Vagina (tissue), 2 donors: ENCODE measurements at places on chromosomes 2 and 18. TPM values are rescaled to one million over a fixed set of nuclear protein-coding genes. Genes with fewer than 3 reads are reported as not detected.

GRCh38 chr2:124908411-124908810 is 883.3 kb downstream of the CNTNAP5 start:
- H3K27me3 ChIP-seq, result no peaks in the 10 kb centered on the region
- H3K4me1 ChIP-seq, result no peaks in the 10 kb centered on the region
- DNase-seq, result no peak
- H3K36me3 ChIP-seq, result no peaks in the 10 kb centered on the region

DNA sequence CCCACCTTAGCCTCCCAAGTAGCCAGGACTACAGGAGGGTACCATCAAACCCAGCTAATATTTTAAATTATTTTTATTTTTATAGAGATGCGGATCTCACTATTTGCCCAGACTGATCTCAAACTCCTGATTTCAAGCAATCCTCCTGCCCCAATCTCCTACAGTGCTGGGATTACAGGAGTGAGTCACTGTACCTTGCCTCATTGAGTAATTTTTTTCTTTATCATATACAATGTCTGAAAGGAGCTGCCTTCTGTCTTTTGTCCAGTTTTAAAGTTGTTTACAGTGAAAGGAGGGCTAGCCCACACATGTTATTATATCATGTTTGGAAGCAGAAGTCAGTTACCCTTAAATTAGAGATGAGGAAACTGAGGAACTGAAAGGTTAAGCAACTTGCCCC is 32.5 kb downstream of the PRKRA start:
- no peak overlapping the region for H3K4me3 ChIP-seq
- H3K27me3 ChIP-seq, result no peaks in the 10 kb centered on the region
- H3K4me1 ChIP-seq, result peaks cover 8% of the 10 kb centered on the region
- no peak overlapping the region for H3K27ac ChIP-seq

- DNase-seq, result no peak
- H3K27me3 ChIP-seq, result no peaks in the 10 kb centered on the region
- no peak overlapping the region for H3K4me3 ChIP-seq
- H3K27ac ChIP-seq, result no peak overlapping the region
These were observed 267.5 kb downstream of the GPD2 start for GRCh38 chr2:156703642-156704041.

DNA sequence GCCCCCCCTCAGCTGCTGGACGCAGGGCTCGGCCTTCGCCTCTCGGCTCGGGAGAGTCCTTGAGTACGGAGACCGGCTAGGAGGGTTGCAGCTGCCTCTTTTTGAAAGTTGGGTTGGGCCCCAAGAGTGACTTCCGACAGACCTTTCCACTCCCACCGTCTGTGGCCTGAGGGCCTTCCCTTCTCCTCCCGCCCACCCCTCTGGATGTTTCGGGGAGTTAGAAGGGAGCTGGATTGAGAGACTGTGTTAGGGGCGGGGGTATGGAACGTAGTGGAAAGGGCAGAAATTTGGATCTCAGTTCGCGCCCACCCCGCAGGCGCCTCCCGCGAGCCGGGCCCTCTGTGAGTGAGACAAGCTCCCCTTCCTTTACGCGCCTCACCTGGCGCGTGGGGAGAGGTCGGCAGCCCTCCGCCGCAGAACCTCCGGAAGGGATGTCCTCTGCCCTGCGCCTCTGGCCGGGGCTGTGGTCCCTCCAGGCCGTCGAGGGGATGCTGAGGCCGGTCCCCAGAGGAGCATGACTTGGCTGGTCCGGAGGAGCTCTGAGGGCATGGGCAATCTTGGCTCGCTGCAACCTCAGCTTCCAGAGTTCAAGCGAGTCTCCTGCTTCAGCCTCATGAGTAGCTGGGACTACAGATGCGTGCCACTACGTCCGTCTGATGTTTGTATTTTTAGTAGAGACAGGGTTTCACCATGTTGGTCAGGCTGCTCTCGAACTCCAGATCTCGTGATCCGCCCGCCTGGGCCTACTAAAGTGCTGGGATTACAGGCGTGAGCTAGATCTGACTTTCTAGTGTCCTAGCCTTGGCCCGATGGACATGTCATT is 15.9 kb downstream of the C2orf74 start:
- peak overlapping the region; percentile 98 for H3K4me3 ChIP-seq
- no peaks in the 10 kb centered on the region for H3K27me3 ChIP-seq
- H3K36me3 ChIP-seq, result no peaks in the 10 kb centered on the region
- peaks cover 49% of the 10 kb centered on the region for H3K4me1 ChIP-seq
- peak overlapping the region; percentile 100 for H3K27ac ChIP-seq

GRCh38 chr2:191082321-191082720 is 68.3 kb upstream of the STAT1 start:
- H3K36me3 ChIP-seq, result no peaks in the 10 kb centered on the region
- no peak overlapping the region for H3K27ac ChIP-seq
- DNase-seq, result no peak
- no peak overlapping the region for H3K4me3 ChIP-seq

DNA sequence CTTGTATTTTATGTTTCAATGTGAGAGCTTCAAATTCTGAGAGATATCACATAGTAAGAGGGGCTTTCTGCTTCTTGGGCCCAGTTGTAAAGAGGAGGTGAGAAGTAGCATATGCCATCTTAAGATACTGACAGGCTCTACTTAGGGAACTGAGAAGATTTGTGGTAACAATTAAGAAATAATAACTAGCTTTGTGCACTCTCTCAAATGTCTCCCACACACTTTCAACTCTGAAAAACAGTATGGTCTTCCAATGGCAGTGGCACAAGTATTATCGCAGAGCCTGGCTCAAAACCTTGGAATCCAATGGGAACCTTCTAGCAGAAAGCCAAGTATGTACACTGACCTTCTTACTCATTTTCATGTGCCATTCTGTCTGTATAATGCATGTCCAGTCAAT is 80.3 kb upstream of the FAM237A start:
- no peak overlapping the region for H3K27ac ChIP-seq
- H3K36me3 ChIP-seq, result no peaks in the 10 kb centered on the region
- no peak overlapping the region for H3K4me3 ChIP-seq
- no peaks in the 10 kb centered on the region for H3K4me1 ChIP-seq
- DNase-seq, result no peak

- H3K27ac ChIP-seq, result no peak overlapping the region
- no peak overlapping the region for H3K4me3 ChIP-seq
- no peaks in the 10 kb centered on the region for H3K27me3 ChIP-seq
- DNase-seq, result no peak
- no peaks in the 10 kb centered on the region for H3K4me1 ChIP-seq
These were observed 669.6 kb upstream of the VRK2 start for GRCh38 chr2:57376985-57377384.

- DNase-seq, result no peak
- H3K27me3 ChIP-seq, result no peaks in the 10 kb centered on the region
- H3K36me3 ChIP-seq, result no peaks in the 10 kb centered on the region
- no peaks in the 10 kb centered on the region for H3K4me1 ChIP-seq
These were observed 25.6 kb upstream of the RPE start for GRCh38 chr2:209976698-209977385.

GRCh38 chr18:28287146-28287545 is 110.2 kb upstream of the CDH2 start:
- no peak overlapping the region for H3K4me3 ChIP-seq
- no peaks in the 10 kb centered on the region for H3K4me1 ChIP-seq
- no peak overlapping the region for H3K27ac ChIP-seq
- H3K36me3 ChIP-seq, result no peaks in the 10 kb centered on the region
- no peaks in the 10 kb centered on the region for H3K27me3 ChIP-seq
- no peak for DNase-seq

- no peak for DNase-seq
- H3K36me3 ChIP-seq, result no peaks in the 10 kb centered on the region
- no peaks in the 10 kb centered on the region for H3K4me1 ChIP-seq
- H3K27ac ChIP-seq, result no peak overlapping the region
- H3K4me3 ChIP-seq, result no peak overlapping the region
- no peaks in the 10 kb centered on the region for H3K27me3 ChIP-seq
These were observed 876.3 kb downstream of the BCL11A start for GRCh38 chr2:59677158-59677557.

DNA sequence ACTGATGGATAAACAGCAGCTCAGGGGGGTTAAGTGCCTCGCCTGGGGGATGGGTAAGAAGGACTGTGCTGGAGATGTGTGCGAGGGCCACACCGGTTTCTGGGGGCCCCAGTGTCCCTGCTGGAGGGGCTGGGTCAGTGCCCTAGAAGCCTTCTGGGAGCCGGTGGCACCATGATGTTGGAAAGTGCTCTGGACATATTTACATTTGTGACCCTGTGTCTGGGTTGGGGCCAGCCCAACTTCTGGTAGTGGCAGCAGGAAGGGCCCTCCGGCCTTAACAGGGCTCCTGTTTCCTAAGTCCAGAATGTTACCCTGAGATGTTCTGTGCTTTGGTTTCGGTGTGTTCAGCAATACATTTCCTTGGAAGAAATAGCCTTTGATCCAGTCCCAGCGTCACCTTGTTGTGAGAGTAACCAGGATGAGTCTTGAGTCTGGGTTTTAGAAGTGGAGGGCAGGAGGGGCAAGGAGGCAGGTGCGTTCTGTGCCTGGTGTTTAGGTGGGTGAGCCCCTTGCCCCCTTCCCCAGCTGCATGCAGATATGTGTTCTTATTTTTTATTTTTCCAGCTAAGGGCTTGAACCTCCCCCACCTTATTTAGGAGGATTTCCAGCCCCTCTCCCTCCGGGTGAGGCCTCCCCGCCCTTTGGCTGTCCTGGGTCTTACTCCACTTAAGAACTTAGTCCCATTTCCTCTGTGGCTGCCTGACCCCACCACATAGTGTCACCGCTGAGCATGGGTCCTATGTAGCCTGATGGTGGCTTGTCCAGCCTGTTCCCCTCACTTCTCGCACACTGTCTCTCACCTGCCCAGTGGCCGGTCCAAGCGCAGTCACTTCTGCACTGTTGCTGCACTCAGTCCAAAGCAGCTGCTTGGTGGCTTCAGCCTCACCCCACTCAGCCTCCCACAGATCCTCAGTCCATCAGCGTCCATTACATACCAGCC is 132.7 kb upstream of the HS6ST1 start:
- H3K36me3 ChIP-seq, result no peaks in the 10 kb centered on the region
- no peak overlapping the region for H3K27ac ChIP-seq
- no peaks in the 10 kb centered on the region for H3K27me3 ChIP-seq
- no peak overlapping the region for H3K4me3 ChIP-seq

DNA sequence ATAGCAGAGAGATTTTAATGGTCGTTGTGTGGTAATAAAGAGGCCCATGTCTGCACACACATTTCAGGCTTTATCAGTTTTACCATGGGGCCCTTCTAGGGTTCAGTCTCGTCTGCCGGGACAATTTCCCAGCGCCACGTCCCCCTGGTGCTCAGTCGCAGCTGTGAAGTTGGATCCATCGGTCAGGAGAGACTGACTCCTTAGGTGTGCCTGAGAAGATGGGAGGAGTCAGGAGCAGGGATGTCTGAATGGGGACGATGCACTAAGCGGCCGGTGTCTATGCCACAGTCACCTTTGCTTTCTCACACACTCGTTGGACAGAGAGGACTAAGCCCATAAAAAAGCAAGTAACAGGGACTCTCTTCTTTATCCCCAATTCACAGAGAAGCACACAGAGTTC is 71.4 kb downstream of the TWIST2 start:
- H3K27ac ChIP-seq, result no peak overlapping the region
- no peaks in the 10 kb centered on the region for H3K4me1 ChIP-seq
- H3K4me3 ChIP-seq, result no peak overlapping the region
- no peaks in the 10 kb centered on the region for H3K27me3 ChIP-seq

GRCh38 chr2:11437602-11438001 is 28.4 kb downstream of the E2F6 start:
- DNase-seq, result no peak
- no peak overlapping the region for H3K27ac ChIP-seq
- no peaks in the 10 kb centered on the region for H3K4me1 ChIP-seq
- no peak overlapping the region for H3K4me3 ChIP-seq
- H3K36me3 ChIP-seq, result peaks cover 6% of the 10 kb centered on the region

- H3K27ac ChIP-seq, result no peak overlapping the region
- no peak for DNase-seq
- peaks cover 10% of the 10 kb centered on the region for H3K4me1 ChIP-seq
- no peaks in the 10 kb centered on the region for H3K36me3 ChIP-seq
- H3K4me3 ChIP-seq, result no peak overlapping the region
- H3K27me3 ChIP-seq, result no peaks in the 10 kb centered on the region
These were observed 49.1 kb downstream of the CCDC85A start for GRCh38 chr2:56232912-56233311.

DNA sequence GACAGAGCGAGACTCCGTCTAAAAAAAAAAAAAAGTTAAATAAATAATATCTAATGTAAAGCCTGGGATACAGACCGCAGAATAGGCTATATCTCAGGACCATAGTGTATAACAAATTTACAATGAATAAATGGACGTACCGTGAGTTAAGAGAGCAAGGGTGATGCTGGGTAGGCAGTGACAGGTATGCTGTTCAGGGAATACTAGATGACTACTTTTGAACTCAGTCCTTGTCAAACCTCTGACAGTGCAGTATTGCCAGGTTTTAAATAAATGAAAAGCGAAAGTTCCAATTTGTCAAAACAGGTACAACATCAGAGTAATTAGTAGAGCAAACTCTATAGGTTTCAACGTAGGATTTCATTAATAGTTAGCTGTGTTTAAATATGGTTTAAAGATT is 76.8 kb downstream of the CALCRL start:
- no peaks in the 10 kb centered on the region for H3K4me1 ChIP-seq
- H3K27me3 ChIP-seq, result no peaks in the 10 kb centered on the region

DNA sequence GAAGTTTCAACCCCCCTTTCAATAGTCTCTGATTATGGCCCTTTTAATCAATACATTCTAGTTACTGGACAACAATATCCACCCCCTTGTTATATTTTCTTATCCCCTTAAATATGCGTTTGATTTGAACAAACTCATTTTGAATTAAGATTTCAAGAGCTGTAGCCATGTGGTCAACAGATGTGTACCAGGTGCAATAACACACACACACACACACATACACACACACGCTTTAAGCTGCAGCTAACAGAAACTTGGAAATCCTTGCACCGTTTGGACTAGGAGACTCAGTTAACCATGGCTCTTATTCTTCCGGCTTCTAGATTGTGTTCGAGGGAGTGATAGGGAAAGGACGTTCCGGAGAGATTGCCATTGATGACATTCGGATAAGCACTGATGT is 82.8 kb downstream of the NRP2 start:
- H3K36me3 ChIP-seq, result no peaks in the 10 kb centered on the region
- DNase-seq, result no peak
- peaks cover 10% of the 10 kb centered on the region for H3K4me1 ChIP-seq

- no peaks in the 10 kb centered on the region for H3K27me3 ChIP-seq
- DNase-seq, result no peak
- H3K36me3 ChIP-seq, result no peaks in the 10 kb centered on the region
These were observed 13.8 kb downstream of the NEB start for GRCh38 chr2:151720521-151720920.

DNA sequence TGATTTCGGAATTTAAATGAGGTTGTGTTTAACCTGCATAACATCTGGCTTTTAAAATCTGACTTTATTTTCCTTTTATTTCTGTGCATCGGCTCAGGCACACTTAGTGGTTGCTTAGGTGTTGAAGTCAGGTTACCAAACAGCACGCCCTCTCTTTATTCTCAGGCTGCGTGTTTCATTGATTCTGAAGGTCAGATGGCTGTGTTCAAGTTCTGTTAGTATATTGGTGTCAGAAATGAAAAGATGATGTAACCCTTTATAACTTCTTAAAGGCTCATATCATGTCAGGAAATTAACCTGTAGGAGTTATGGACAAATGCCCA is 246.5 kb downstream of the LDLRAD4 start:
- no peak for DNase-seq
- peaks cover 13% of the 10 kb centered on the region for H3K4me1 ChIP-seq
- peak overlapping the region; percentile 11 for H3K4me3 ChIP-seq

Gene CNRIP1
- total RNA-seq, result 43.2 TPM
